ENCODE measurements at places on chromosomes 1 and 21. TPM values are rescaled to one million over a fixed set of nuclear protein-coding genes. Genes with fewer than 3 reads are reported as not detected.

- DNase-seq = no peak
Observed at GRCh38 chr1:85943945-85944344, 212.6 kb downstream of the COL24A1 start.

GRCh38 chr1:6152882-6153281, 27.2 kb downstream of the CHD5 start:
- DNase-seq = no peak

DNA sequence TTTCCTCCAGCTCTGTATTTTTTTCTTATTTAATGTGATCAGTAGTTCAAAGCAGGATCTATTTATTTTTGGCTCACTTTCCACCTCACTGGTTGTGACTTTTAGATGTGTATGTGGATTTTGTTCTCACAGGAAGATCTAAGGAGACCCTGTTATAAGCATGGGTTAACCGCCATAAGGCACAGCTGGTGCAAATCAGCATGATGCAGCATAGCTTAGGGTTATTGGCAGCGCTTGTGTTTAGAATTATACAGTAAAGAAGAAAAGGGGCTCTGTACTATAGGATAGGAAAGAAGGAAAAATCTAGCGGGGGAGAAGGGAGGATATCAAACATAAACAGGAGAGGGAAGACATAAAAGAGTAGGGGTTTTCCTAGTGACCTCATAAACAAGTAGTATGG, 26.9 kb upstream of the RGL1 start:
- no peak for DNase-seq

DNA sequence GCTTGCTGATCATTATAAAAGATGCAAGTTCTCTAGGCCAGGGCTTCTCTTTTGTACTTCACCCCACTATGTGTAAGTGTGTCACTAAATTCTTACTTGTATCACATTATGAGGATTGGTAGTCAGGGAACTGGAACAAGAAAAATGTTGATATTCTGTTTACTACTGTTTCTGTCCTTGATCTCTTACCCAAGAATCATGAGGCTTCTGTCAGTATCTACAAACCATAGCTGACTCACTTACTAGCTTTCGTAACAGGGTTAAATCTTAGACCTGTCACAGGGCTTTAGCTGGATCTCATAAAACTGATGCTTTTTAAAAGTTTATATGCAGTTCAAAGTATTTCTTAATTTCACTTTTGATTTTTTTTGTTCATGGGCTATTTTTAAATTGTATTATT, 681.2 kb downstream of the PLPP3 start:
- DNase-seq = no peak

DNA sequence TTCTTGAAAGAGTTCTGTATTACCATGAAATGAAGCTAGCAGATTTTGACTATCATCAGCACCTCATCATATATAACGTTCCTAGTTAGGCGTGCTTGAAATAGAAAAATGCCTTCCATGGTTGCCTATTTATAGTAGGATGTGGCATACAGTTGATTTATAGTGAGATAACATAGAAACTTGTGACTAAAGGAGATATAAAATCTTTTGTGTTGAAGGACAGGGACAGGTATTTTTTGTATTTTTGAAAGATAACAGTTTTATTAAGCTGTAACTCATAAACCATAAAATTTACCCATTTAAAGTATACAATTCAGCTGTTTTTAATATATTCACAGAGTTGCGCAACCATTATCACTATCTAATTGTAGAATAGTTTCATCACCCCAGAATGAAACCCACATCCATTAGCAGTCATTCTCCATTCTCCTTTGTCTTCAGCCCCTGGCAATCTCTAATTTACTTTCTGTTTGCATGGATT, 19.3 kb downstream of the SPEN start:
- no peak for DNase-seq

- no peak for DNase-seq
Observed at GRCh38 chr1:20409012-20409411, 77.0 kb downstream of the CAMK2N1 start.

- DNase-seq = no peak
Observed at GRCh38 chr1:175232335-175232734, 39.8 kb upstream of the KIAA0040 start.

- DNase-seq = no peak
Observed at GRCh38 chr21:43269440-43269839, 100.6 kb downstream of the CRYAA start.

DNA sequence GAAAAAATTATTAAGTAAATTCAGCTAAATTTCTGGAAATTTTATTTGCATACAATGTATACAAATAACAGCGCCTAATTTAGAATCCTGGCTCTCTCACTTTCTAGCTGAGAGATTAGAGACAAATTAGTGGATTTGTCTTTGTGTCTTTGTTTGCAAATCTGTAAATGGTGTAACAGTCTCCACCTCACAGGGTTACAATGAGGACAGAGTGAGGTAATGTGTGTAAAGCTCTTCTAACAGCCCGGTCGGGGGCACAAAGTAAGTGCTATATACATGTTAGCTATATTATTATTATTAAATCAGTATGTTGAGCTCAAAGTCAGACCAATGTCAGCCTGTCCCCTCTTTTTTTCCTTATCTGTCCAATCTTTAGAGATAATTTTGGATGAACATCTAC, 5.0 kb upstream of the ADAMTSL4 start:
- no peak for DNase-seq

GRCh38 chr21:45141507-45141906, 67.1 kb downstream of the ADARB1 start:
- DNase-seq = peak; percentile 54

GRCh38 chr1:9877962-9878361, 32.1 kb downstream of the CTNNBIP1 start:
- no peak for DNase-seq

GRCh38 chr1:158286487-158286886, 3.2 kb upstream of the CD1C start:
- no peak for DNase-seq

DNA sequence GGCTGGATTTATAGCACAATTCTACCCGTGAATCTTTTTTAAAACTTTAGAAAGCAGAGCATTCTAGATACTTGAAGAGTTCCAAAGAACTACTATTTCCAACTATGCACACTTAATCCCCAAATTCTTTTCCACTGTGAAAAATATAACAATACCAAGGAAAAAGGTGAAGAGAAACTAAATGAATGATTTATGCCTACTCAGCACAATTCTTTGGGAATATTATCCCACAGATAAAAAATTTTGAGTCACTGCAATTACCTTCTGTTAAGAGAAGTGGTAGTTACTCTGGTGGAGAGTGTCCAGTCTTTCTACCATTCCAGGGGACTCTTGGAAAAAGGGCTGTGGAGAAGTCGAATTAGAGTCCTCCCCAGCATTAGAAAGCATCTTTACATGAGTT, 39.2 kb downstream of the ERO1B start:
- DNase-seq = no peak

DNA sequence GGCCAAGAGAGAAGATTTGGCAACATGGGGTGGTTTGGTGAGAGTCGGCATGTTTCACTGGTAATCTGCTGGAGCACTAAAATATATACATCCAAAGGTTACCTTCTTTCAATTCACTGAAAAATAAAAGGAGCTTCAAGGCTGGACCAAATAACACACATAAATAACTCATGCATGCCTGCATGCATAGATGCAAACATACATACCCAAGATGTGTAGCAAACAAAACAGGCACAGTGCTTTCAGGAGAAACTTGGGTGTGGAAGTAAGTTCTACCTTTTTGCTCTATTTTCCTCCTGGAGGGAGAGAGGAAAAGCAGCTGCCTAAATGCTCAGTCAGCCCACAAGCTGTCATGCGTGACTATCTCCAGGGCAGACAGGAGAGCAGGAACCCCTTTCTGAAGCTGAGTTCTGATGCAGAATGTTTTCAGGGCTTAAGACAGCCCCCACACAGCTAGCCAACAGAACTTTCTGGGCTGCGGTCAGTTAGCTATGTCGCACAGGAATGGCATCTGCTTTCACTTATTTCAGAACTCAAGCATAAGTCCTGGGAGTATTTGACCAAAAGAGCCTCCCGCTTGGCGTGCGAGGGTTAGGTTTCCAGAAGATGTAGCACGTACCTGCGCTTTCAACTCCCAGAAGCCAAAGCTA, 166.2 kb downstream of the TOMM20 start:
- peak; percentile 88 for DNase-seq

DNA sequence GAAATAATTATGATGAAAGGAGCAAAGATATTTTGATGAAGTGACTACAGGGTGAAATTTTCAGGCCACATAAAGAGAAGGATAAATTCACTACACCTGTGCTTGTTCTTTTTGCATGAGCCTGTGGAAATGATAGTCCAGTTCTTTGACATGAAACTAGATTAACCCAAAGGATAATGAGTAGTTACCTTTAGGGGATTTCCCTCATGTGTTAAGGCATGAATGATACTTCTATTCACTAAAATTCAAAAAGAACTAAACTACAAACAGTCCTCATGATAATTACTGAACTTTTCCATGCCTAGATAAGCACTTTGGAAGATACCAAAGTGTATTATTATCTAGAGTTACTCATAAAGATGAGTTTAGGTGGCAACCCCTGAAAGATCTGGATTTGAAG, 244.3 kb downstream of the PTPRC start:
- no peak for DNase-seq

GRCh38 chr1:72184099-72184701, 98.1 kb downstream of the NEGR1 start:
- no peak for DNase-seq

DNA sequence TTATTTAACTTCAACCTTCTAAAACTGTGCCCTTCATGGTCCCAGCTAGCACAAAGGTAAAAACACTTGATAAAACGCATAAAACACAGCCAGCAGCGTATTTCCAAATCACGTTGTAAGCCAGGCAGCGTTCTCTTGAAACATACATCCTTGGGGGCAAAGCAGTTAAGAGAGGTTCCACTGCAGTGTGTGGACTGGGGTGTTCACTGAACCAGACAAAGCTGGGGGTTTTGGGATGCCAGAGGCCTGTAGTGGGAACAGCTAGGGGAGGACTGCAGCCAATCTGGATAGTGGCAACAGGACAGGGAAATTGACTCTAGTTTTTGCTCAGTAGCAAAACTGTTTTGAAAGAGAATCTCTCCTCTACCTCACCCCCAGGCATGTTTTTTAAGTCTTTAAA, 21.5 kb upstream of the ATP5PO start:
- no peak for DNase-seq

NDUFS2 gene
- total RNA-seq = 82.0 TPM

TBX19 gene
- 3.5 TPM for total RNA-seq

QSOX1 gene
- total RNA-seq = 162 TPM

CLCNKA gene
- not detected for total RNA-seq

IL10 gene
- total RNA-seq = not detected

ADGRB2 gene
- 8.2 TPM for total RNA-seq

S100A14 gene
- not detected for total RNA-seq

RPE65 gene
- not detected for total RNA-seq

RAB7B gene
- total RNA-seq = 0.78 TPM

CFHR4 gene
- not detected for total RNA-seq

TXLNA gene
- total RNA-seq = 77.8 TPM

GBP7 gene
- total RNA-seq = not detected

Measured in osteocyte (in vitro differentiated cells).